ENCODE measurements at places on chromosomes 13 and 19.

- peak; percentile 11 for DNase-seq
These were observed 8.1 kb upstream of the ADGRE2 start for GRCh38 chr19:14786421-14786851.

DNA sequence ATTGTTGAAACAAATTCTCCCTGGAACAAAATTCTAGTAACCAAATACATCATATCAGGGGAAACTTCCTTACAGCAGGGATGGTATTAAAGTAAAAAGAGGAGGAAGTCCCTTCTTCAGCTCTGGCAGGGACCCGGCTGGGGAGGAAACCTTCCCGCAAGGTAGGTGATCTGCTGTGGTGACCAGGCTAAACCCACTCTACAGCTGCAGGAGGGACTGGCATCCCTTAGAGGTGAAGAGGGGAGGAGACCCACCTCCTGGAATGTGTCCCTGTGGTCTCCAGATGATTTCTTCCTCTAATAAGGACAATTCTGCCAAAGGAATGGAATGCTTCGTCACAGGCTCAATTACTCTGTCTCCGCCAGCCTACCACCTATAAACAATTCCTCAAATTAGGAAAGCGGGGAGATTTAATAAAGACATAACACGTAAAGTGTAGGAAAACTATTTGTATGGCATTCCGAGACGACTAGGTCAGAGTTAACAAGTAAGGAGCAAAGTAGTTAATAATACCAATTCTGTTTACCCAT lies 637 bp upstream of the PDS5B start:
- DNase-seq: no peak

DNA sequence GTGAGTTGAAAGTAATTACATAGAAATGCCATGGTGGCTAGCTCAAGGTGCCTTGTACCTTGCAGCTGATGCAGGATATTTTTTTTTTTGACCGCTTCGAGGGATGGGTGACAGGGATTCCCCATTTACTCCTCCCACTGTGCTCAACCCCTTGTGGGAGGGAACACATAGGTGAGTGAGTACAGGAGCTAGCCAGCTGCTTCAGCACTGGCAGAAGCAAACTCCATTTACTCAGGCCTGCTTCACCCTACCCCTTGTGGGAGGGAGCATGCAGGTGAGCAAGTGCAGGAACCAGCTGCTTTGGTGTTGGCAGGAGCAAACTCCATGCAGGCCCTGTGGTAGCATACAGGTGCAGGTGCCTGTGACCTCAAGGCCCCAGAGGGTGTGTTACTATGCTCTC lies 330.1 kb downstream of the TDRD3 start:
- no peak for DNase-seq

DNA sequence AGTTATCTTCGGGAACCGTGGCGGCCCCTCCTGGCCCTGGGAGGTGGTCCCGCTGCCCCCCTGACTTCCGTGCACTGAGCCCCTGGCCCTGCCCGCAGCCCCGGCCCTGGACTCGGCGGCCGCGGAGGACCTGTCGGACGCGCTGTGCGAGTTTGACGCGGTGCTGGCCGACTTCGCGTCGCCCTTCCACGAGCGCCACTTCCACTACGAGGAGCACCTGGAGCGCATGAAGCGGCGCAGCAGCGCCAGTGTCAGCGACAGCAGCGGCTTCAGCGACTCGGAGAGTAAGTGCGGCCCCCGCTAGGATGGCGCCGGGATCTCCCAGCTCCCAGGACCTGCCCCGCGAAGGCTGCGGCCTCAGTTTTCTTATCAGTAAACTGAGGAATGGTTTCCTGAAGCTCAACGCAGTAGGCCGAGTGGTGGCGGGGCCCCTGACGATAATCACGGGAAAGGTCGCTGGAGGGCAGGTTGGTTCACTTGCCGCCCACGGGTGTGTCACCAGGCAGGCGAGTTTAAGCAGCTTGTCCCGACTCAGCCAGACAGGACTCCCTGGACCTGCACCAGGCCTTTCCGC lies 924 bp downstream of the RGCC start:
- DNase-seq: no peak

DNA sequence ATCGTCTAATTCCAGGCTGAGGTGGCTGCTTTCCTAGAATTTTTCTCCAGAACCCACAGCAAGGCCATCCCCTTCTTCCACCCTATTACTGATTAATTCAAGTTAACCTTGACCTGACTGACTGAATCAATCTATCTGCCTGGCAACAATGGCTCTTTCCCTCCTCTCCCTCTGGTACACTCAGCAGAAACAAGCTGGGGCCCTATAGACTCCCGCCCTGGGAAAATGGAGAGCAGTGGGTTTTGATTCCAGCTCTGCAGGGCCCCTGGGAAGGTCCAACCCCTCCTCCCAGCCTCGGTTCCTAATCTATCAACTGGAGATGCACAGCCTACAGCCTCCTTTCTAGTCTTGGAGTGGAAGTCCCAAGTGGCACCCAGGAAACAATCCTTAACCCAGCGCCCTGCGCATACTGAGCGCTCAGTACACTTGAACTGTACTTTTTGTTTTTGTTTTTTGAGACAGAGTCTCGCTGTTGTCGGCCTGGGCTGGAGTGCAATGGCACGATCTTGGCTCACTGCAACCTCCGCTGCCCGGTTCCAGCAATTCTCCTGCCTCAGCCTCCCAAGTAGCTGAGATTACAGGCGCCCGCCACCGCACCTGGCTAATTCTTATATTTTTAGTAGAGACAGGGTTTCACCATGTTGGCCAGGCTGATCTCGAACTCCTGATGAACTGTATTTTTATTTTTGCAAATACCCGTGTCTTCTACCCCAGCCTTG lies 5.2 kb upstream of the C3 start:
- DNase-seq: no peak

DNA sequence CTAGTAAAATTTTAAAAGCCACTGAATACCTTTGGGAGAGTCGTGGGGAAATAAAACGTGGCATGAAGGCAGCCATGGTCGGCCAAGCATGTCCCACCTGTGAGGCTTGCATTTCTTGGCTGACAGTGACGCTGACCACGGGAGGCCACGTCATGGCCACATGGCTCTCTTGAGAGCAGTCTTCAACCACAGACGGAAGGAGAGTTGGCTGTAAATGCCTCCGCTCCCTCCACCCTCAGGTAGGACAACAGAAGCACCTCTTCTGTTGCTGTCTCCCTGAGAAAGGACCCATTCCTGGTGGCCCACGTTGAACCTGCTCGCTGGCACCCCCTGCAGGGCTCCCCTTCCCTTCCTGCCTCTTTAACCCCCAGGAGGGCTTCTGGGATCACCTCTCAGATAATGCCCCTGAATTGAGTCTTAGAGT lies 10.6 kb upstream of the LRRC25 start:
- DNase-seq: no peak

All from RKO (cell line).